ENCODE measurements at places on chromosomes 7 and 10. TPM values are rescaled to one million over a fixed set of nuclear protein-coding genes. Genes with fewer than 3 reads are reported as not detected.

GRCh38 chr10:19048489-19048888 is at the start of gene MALRD1:
Gene MALRD1, plus strand, starts transcription at chr10:19048801. Its CDS starts 138 bp downstream, at chr10:19048939.
- DNase-seq: no peak

DNA sequence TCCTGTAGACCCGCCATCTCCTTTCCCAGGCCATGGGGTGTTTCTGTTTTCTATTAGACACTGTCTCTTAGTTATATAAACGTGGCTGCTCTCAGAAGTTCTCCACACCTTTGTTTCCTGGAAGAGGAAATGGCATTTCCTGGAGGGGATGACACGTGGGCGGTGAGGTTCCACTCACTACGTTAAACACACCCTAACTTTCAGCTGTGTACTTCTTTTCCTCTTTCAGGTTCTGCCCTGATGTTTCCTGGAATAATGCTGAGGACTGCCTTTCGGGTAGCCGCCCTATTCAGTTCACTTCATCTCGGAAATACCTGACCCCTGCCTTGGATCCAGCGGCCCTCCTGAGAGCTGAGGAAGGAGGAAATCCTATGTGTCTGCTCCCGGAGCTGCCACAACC is 3.4 kb upstream of the PRKCQ start:
- DNase-seq: no peak

DNA sequence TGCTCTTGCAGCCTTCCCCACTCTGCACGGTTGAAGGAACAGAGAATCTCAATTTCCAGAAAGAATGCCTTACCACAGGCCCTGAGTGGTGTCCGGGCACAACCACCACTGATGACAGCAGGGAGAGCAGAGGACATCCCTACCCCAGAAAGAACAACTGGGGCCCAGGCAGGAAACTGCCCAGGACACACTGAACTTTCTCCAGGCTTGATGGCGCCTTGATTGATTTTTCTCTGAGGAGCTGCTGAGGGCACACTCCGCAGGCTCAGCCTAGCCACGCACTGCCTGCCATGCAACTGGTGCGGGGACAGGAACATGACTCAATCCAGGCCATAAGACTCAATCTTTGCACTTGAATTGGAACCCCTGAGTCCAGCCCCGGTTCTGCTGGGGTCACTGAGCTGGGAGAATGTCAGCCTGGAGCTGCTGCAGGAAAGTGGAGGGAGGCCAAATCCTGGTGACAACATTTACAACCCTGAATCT is 5.9 kb downstream of the AKR1B1 start:
- no peak for DNase-seq

- no peak for DNase-seq
Measured at GRCh38 chr7:1103009-1103788, 15.3 kb downstream of the GPER1 start.

GRCh38 chr10:117419921-117420320 is 44.7 kb upstream of the PDZD8 start:
- DNase-seq: no peak

- DNase-seq: no peak
Measured at GRCh38 chr7:23915236-23915635, 205.2 kb downstream of the STK31 start.

DNA sequence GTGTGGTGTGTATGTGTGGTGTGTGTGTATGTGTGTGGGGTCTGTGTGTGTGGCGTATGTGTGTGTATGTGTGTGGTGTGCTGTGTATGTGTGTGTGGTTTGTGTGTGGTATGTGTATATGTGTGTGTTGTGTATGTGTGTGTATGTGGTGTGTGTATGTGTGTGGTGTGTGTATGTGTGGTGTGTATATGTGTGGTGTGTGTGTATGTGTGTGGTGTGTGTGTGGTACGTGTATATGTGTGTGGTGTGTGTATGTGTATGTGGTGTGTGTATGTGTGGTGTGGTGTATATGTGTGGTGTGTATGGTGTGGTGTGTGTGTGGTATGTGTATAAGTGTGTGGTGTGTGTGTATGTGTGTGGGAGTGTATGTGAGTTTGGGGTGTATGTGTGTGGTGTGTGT is 428.7 kb downstream of the PAXIP1 start:
- no peak for DNase-seq

DNA sequence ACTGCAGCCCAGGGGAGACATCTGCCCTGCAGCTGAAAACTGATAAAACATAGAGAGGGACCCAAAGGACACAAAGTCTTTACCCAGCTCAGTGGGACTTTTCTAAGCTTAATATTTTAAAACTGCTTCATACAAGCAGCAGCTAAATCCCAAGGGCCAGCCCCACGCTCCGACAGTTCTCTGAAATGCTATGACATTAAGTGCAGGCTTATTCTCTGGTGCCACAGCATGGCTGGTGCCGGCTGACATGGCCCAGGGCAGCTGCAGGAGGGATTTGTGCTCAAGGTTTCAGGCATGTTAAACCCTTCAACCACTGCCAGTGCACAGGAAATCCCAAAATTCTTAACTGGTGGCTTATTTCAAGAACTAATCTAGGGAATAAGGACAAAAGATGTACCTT is 170.9 kb downstream of the PARD3 start:
- no peak for DNase-seq

DNA sequence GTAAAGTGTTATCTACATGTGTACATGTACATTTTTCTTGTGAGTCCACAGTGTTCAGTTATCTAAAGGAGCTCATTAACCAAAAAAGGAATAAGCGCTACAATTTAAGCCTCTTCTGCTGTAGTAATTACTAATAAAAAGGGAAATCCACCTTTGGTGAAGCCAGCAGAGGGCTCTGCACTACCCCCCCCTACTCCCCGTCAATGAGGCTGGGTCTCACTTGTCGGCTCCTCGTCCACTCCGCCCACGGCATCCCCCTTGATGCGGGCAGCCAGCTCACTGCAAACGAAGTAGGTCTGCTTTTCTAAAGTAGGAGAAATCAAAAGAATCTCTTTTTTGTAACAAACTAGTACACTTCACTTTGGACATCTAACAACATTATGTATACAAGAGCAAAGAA is 4.7 kb upstream of the WASHC2A start:
- peak; percentile 40 for DNase-seq

- no peak for DNase-seq
Measured at GRCh38 chr10:70579234-70580002, 23.1 kb downstream of the PRF1 start.

GRCh38 chr7:32289651-32290414 is 200.3 kb downstream of the LSM5 start:
- DNase-seq: no peak

GRCh38 chr7:92246360-92247101 is 757 bp downstream of the ANKIB1 start:
- peak; percentile 1 for DNase-seq

DNA sequence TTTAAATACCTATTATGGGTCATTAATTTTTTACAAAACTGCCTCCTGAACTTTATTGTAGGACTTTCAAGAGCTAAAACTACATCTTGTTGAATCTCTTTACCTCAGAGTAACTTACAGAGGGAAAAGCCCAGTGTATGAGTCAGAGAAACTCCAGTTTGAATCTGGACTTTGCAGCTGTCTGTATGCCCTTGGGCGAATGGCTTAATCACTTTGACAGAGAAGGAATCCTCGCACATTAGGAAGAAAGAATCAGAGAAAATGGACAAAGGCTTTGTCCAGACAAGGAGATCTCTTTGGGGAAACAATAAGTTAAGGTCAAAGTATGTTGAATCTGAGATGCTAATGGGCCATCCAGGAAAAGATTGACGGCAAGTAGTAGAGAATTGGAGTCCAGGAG is 484.2 kb upstream of the CELF2 start:
- no peak for DNase-seq

DNA sequence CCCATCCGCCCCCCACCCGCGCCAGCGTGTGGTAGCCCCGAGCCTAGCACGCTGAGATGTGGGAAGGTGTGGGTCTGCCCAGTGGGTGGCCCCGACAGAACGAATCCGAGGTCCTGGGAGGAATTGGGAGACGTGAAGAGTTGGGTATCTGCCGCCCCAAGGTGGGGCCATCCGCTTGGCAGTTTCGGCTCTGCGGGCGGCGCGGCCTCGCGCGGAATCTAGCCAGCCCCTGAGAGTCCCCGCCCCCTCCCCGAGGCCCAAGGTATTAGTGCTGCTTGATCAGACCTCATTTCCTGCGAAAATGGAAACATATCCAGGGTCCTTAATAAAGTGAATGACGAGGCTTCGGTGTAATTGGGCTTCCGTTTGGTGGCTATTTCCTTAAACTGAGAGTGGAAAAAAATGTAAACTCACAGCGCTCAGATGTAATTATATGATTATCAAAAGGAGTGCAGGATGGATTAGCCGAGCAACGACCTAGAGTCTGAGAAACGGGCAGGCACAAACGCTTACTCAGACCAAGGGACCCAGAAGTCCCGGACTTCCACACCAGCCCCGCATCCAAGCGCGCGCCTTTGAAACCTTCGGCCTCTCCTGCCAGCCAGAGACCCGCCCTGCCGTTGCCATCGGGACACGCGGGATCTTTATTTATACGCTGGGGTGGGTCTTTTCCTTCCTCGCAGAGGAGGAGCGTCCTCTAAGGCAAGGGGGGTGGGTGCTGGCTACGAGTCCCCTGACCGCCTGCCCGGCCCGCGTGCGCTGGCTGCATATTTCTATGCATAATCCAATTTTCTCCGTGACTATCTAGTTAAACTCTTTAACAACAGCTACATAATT is 12.8 kb downstream of the LBX1 start:
- peak; percentile 54 for DNase-seq

- DNase-seq: peak; percentile 62
Measured at GRCh38 chr10:78473006-78473405, 439.3 kb downstream of the RPS24 start.

- no peak for DNase-seq
Measured at GRCh38 chr10:78762086-78762630, 306.6 kb upstream of the ZMIZ1 start.

- DNase-seq: peak; percentile 28
Measured at GRCh38 chr7:15561835-15562234, at the start of gene AGMO. Gene AGMO, minus strand, starts transcription at chr7:15562015.

- DNase-seq: no peak
Measured at GRCh38 chr10:31689233-31689632, 239.4 kb downstream of the ARHGAP12 start.

DNA sequence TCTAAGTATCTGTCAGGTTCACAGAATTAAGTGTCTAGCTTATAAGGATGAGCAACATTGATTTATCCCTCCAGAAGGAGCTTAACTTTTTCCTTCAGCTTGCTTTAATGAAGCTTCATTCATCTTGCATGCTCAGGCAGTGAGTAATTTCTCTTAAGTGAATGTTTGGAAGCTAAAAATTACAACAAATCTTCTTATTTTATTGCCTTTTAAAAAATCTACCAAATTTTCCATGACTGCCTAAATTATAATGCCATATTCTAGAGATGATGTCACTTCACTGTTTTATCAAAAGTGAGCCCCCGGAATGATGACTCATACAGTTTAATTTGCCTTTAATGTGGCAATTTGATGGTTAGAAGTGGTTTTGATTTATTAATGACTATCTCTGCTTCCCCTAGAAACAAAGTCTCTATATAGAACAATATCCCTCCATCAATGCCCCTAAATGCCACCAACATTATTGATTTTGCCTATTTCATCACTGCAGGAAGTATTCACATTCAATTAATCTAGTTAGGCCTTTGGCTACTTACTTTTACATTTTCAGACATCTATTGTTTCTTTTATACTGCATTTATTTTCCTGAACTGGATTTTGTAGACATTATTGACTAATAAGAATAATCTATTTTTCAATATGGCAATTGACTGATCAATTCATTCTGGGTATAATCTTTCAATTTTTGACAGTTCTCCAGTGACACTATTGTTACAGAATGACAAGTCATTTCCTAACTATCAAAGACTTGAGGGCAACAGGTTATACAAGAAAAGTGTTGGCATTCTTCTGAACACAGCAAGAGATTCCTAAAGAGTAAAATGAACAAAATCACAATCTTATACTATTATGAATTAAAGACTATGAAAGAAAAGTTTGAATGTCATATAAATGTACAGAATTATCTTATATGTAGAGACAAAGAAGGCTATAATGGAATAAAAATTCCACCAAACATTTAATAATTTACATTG is 139.3 kb upstream of the ODAD2 start:
- no peak for DNase-seq

DNA sequence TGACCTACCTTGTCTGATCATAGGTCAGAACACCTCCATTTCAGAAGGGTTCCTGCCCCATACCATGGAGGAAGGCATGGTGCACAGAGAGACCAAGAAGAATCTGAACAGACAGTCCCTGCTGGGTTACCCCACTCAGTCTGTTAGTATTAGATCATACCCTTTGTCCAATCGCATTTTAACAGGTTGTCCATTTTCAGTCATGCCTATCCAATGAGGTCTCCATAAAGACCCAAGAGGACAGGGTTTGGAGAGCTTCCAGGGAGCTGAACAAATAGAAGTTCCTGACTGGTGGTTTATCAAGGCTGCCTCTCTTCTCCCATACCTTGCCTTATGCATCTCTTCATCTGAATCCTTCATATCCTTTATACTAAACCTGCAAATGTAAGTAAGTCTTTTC is 21.2 kb upstream of the SLC16A12 start:
- no peak for DNase-seq

- DNase-seq: no peak
Measured at GRCh38 chr10:77619964-77620703, 17.5 kb downstream of the KCNMA1 start.

DNA sequence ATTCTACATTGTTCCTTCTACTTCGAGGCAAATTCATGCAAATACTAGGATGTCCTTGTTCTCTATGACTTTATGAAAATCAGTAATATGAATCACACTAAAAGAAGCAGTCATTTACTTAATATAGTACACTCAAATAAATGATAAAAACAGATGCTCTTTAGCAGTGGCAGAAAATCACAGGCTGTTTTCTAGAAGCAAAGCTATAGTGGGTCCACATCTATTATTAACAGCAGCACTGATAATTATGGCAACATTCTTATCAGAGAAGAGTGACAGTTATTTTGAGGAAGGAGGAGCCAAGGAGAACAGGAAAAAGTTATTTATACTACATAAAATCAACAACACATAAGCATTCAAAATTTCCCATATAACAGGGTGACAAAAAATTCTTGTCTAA is 16.5 kb downstream of the KIF5B start:
- no peak for DNase-seq

GRCh38 chr10:30188556-30189237 is 129.3 kb upstream of the JCAD start:
- DNase-seq: no peak

GRCh38 chr10:78327778-78328591 is 294.3 kb downstream of the RPS24 start:
- no peak for DNase-seq

PTPN20 gene
- not detected for total RNA-seq

DGKI gene
- total RNA-seq: 3.4 TPM

IKZF1 gene
- total RNA-seq: 0.11 TPM

NSUN5 gene
- total RNA-seq: 48.6 TPM

RARRES2 gene
- total RNA-seq: 0.19 TPM

ACHE gene
- total RNA-seq: 0.90 TPM

ADAM12 gene
- total RNA-seq: 7.4 TPM

CREB3L2 gene
- total RNA-seq: 10.7 TPM

ZNF277 gene
- total RNA-seq: 31.9 TPM

FAM25G gene
- not detected for total RNA-seq

OR6B1 gene
- not detected for total RNA-seq

CDH23 gene
- 10.3 TPM for total RNA-seq
